GOT3 (cell line): ENCODE measurements at places on chromosomes 12 and 14.

- no peak for DNase-seq
Observed at GRCh38 chr12:23049180-23049579, 424.2 kb downstream of the ETNK1 start.

DNA sequence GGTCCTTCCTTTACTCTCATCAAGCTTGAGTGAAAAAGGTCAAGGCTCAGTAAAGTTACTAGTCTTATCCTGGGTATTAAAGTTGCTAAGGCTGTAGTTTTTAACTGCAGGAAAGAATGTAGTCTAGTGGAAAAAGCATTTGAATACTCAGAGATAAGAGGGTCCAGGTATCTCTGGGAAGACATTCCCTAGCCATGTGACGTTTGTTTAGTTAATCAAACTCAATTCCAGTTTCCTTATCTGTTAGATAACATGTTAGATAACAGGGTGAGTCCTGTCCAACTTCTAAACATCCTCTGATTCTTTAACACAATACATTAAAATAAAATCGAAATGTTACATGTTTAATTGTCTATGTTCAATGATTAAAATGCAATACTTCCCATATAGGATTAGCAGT is 720.7 kb upstream of the LMO3 start:
- no peak for DNase-seq

DNA sequence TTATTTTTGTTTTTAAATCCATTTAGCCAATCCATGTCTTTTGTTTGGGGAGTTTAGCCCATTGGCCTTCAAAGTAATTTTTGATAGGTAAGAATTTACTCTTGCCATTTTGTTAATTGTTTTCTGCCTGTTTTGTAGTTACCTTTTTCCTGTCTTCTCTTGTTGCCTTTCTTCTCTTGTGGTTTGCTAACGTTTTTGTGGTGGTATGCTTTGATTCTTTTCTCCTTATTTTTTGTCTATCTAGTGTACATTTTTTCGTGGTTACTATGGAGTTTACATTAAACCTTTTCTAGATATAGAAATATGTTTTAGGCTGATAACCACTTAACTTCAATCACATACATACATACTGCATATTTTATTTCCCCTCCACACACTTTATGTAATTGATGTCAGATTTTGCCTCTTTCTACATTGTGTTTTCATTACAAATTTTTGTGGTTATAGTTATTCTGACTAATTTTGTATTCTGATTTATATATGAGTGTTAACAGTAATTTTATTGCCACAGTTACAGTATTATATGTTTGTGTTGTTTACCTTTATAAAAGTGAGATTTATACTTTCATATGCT is 19.2 kb upstream of the PPP1R12A start:
- no peak for DNase-seq

- no peak for DNase-seq
Observed at GRCh38 chr14:58737511-58737910, 99.7 kb downstream of the DACT1 start.

- no peak for DNase-seq
Observed at GRCh38 chr12:106452309-106452708, 94.8 kb downstream of the POLR3B start.

- no peak for DNase-seq
Observed at GRCh38 chr12:56602239-56602638, 27.9 kb downstream of the BAZ2A start.

DNA sequence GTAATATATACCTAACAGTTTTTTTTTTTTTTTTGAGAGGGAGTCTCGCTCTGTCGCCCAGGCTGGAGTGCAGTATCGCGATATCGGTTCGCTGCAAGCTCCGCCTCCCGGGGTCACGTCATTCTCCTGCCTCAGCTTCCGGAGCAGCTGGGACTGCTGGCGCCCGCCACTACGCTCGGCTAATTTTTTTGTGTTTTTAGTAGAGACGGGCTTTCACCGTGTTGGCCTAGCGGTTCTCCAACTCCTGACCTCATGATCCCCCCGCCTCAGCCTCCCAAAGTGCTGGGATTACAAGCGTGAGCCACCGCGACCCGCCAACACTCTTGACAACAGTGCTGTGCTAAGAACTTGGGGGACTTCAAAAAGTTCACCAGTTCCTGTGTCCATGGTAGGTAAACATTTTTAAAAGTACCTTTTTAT is 63.5 kb downstream of the FOXG1 start:
- no peak for DNase-seq

DNA sequence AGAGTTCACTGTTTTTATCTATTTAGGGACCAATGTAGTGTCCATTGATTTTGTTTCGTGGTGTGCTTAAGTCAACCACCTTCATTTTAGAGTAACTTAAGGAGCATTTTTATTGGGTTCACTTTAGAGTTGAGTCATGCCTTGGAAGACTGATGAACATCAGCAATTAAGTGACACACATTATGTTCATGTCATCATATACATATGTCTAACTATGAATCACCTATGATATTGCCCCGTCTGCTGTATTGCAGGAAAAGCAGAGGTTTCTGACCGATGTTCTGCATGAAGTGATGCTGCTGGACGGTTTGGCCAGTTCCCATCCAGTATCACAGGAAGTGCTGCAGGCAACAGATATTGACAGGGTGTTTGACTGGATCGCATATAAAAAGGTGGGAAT is 227.1 kb downstream of the TRHDE start:
- DNase-seq, result no peak

GRCh38 chr14:93945070-93945399 is 17.9 kb downstream of the FAM181A start:
- no peak for DNase-seq

DNA sequence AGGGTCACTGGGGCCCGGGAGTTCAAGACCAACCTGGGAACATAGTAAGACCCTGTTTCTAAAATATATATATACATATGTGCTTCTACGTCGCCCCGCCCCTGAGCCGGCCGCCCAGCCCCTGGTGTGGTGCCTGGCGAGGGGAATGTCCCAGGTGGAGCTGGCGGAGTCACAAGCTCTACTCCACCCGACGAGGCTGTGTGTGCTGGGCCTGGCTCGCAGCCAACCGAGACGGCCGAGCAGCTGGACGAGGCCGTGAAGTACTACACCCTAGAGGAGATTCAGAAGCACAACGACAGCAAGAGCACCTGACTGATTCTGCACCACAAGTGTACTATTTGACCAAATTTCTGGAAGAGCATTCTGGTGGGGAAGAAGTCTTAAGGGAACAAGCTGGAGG is 22.1 kb upstream of the ITPK1 start:
- DNase-seq, result no peak

DNA sequence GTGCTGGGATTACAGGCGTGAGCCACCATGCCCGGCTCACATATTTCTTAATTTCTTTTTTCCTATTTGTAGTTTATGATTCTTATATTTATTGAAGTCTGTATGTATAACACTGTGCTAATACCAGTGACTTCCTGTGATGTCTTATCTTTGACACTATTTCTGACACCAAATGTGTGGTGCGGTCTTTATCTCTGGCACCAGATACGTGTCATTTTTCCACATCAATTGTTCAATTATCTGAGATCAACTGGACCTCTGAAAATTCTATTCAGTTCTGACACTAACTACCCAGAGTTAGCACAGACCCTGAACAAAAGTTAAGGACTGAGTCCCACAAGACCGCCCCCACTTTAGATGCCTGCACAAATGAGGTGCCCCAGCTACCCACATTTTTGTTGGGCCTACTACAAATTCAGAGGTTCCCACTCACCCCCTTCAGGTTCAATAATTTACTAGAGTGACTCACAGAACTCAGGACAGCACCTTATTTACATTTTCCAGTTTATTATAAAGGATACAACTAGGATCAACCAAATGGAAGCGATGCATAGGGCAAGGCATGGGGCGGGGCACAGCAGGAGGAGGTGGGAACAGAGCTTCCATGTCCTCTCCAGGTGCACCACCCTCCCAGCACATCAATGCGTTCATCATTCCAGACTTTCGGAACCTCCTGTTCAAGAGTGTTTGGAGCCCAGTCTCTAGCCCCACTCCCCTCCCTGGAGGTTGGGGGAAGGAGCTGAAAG is 11.6 kb upstream of the SRSF9 start:
- no peak for DNase-seq

- DNase-seq, result no peak
Observed at GRCh38 chr14:64769096-64770020, 65.1 kb downstream of the PLEKHG3 start.

GRCh38 chr14:54772451-54772881 is 130.2 kb downstream of the GCH1 start:
- no peak for DNase-seq

DNA sequence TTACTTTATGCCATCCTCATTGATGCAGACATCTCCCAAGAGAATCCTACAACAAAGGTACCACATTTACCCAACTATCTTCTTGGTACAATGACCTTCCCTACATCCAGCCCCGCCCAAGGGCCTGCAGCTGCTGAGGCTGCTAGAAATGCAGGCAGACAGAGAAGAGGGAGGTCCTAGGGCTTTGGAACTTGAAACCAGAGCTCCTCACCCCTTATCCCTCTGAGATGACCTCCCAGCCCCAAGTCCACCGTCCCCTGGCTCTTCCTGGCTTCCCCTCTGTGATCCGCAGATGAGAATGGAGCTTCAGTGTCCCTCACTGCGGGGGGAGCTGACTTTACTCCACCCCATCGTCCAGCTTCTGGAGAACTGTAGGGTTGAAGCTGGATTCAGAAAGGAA is 1.6 kb upstream of the TNFRSF1A start:
- no peak for DNase-seq

GRCh38 chr14:103686831-103687485 is 28.3 kb downstream of the XRCC3 start:
- no peak for DNase-seq

- no peak for DNase-seq
Observed at GRCh38 chr12:46153268-46153872, 115.5 kb downstream of the SLC38A1 start.

GRCh38 chr12:61011767-61012423 is 1248.3 kb upstream of the USP15 start:
- no peak for DNase-seq

GRCh38 chr12:52119398-52120254 is 40.1 kb downstream of the SMIM41 start:
- DNase-seq, result no peak

DNA sequence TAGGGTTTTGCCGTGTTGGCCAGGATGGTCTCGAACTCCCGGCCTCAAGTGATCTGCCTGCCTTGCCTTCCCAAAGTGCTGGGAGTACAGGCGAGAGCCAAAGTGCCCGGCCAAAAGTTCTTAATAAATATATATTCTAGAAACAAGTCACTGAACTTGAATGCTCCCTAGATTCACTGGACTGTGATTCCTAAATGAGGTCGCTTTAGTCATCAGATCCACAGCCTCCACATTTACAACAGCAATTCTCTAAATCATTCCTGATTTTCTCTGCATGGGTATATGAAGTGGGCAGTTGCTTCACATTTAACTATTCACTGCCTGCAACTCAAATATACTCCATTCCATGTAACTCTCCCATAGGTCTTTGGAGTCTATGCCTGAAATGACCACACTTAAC is 813.0 kb downstream of the GALC start:
- no peak for DNase-seq

DNA sequence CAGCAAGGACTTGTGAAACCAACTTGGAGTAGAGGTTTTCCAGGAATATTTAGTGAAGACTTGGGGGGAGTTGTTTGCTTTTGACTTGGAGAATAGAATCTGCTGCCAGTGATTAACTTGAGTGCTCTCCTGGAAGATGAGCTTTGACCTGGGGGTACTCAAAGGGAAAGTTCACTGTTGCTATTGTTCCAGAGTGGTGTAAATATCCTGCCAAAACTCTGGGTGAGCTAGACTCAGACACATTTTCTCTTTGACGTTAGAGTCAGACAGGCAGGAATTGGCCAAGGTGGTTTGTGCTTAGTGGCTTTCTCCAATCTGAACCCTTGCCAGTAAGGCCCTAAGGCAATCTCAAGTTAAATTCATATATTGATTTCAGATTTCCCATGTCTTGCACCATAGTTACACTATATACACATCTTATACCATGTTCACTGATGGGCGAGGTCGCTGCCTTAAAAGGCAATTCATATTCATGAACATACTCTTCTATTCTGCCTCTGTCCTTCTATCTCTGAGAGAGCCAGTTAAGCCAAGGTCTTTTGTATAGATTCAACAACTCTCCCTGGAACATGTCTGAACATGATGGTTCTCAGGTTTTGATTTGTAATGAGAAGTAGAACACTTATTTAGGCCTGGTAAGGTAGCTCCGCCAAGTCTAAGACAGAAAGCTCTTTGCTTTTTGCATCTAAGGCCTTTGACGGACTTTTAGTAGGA is 204.6 kb upstream of the SLC38A2 start:
- no peak for DNase-seq

GRCh38 chr12:22529281-22530060 is 14.9 kb downstream of the C2CD5 start:
- DNase-seq, result no peak

- no peak for DNase-seq
Observed at GRCh38 chr14:61608245-61609165, 86.8 kb upstream of the HIF1A start.

- DNase-seq, result no peak
Observed at GRCh38 chr12:108104657-108105056, 24.4 kb upstream of the WSCD2 start.

- DNase-seq, result no peak
Observed at GRCh38 chr14:67514650-67515385, 18.3 kb upstream of the PLEKHH1 start.

DNA sequence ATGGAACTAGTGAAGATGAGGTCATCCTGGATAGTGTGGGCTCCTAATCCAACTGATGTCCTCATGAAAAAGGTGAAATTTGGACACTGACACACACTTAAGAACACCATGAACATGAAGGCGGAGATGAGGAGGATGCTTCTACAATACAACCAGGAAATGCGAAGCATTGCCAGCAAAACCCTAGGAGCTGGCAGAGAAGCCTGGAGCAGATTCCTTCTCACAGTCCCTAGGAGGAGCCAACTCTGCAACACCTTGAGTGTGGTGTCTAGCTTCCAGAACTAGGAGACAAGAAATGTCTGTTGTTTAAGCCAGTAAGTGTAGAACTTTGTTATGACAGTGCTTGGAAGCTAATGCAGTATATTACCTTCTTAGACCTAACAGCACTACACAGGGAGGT is 191.9 kb upstream of the PWP1 start:
- DNase-seq, result no peak

- DNase-seq, result peak; percentile 59
Observed at GRCh38 chr12:124379938-124380754, 85.3 kb downstream of the RFLNA start.

GRCh38 chr12:49987625-49988303 is 15.0 kb downstream of the AQP6 start:
- no peak for DNase-seq

GRCh38 chr14:80425686-80426085 is 214.4 kb upstream of the DIO2 start:
- DNase-seq, result no peak

DNA sequence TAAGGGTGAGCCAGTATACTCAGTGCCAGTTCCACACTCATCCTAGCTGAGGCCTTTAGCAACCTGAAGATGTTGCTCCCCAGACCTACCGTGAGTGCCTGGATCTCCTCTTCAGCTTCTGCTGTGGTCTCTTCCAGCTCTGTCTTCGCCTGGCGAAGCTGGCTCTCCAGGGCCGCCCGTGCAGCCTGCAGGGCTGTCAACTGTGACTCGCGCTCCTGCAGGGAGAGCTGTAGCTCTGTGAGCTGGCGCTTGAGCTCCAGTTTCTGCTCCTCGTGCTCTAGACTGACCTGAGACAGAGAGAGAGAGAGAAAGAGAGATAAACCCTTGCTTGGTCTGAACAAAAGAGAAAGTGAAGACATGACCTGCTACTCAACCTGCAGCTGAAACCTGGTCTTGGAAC is 84.0 kb downstream of the PRKAB1 start:
- DNase-seq, result no peak

GRCh38 chr12:98149691-98150210 is 365.6 kb upstream of the TMPO start:
- no peak for DNase-seq
